WERI-Rb-1 (cell line): ENCODE measurements at places on chromosomes 7 and 10.

GRCh38 chr7:77570330-77571011 is 33.4 kb downstream of the PTPN12 start:
- no peak for DNase-seq

DNA sequence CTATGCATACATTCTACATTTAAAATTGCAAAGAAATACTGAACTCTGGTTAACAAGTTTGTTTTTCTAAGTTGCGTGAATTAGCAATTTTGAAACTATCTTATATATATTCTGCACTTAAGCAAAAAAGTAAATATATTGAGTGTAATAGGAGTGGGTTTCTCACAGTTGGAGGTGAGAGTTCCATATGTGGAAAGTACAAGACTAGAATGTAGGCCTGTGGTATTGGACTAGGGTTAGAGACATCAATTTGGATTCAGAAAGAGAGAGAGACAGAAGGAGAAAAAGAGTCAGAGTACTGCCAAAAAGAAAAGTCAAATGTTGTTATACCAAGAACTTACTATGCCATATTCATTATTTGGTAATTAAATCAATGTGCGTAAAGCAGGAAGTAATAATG is 47.3 kb upstream of the ITGB8 start:
- DNase-seq: no peak

DNA sequence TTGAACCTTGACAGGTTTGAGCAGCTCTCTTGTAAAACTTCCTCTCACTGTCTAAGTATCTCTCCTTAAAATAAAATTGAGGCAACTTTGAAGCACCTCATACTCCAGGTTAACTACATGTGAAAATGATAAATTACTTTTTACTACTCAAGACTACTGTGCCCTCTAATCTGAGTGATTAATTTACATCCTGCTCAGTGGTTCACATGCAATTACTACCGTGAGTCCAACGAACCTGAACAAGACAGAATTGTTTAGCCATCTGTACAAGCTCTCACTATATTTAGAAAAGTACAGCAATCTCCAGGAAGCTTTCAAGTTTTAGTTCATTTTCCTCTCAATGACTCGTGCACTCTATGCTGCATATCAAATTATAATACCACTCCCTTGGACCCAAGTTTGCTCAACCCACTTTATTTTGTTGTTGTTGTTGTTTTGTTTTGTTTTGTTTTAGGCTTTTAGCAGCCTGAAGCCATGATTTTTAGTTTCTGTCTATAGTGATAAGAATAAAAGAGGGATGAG is 21.2 kb downstream of the PDE1C start:
- DNase-seq: no peak

GRCh38 chr10:10094691-10095090 is 923.0 kb upstream of the CELF2 start:
- no peak for DNase-seq

DNA sequence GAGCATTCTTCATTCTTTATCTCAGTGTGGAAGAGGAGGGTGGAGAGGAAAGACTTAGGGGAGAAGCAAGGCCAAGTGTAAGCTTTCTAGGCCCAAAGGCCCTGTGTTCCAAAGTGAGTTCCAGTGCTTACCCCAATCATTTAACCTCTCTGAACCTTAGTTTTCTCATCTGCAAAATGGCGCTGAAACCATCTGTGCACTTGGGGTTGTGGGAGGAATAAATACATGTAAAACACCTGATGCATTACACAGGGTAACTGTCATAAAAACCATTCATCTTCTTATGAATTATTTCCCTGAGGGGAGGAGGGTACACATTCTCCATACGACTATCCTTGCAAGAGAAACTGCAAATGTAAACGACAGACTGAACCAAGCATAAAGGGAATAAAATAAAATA is 19.0 kb downstream of the PIK3AP1 start:
- DNase-seq: no peak

DNA sequence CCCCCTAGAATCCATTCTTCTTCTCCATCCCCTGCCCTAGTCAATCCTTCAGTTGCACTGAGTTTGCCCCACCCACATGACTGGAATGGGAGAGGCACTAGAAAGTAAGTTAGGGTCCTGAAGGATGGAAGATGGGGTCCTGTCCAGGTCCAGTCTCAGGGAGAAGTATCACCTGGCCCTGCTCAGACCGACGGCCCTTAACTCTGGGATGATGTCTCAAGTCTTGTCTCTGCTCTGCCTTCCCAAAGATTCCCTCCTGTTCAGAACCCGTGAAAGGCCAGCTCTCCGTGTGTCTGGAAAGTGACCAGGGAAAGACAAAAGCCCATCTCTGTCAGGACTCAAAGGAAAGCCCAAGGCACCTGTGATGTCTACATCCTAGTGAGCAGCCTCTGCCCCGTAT is 88.8 kb downstream of the OAT start:
- DNase-seq: no peak

- DNase-seq: no peak
These were observed 7.9 kb downstream of the LAT2 start for GRCh38 chr7:74217455-74218342.

DNA sequence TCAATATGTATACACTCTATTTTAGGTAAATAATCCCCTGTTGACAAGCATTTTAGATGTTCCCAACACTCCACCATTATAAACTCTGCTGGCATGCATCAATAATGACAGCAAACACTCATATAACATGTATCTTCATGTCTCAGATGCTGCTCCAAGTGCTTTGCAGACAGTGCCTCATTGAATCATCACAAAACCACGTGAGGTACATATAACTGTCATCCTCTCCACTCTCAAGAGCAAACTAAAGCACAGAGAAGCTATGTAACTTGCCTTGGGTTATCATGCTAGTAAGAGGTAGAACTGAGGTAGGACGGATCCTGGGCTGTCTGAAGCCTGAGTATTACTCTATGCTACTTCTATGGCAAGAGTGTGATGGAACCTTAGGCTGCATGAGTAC is 72.5 kb upstream of the GSDME start:
- DNase-seq: no peak

DNA sequence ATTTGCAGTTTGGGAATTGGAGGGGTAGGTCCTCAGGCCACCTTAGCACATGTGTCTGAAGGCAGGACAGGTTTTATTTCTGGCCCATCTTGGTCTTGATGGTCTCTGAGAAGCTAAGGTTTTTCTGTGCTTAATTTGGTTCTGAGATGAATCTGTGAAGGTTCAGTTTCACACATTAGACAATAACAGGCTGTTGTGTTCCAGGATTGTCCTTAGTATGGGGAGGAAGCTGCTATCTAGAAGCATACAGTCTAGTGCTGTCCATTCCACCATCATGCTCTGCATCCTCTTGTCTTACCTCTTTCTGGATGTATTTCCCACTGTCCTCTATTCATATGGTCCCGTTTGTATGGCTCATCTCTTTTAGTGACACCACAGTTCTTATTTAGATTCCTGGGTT is 7.1 kb downstream of the UBE2D1 start:
- no peak for DNase-seq

GRCh38 chr7:93147363-93147762 is 822 bp downstream of the SAMD9L start:
- DNase-seq: no peak

- DNase-seq: no peak
These were observed 200.1 kb upstream of the FOXP2 start for GRCh38 chr7:114214466-114214865.

DNA sequence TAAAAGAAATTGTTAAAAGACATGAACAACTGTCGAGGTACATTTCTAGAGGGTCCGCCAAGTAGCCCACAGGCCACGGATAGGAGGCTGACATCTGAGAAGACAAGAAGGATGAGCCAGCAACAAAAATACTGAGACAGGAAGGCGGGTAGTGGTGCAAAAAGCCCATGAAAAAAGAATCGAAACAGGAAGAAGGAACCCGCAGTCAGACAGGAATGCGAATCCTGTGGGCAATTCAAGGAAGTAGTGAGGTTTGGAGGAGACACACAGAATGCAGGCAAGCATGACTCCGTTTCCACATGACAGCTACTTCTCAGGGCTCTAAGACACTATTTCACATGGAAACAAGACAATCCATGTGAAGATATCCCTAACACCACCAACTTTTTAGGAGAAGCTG is 125.2 kb downstream of the DOCK4 start:
- DNase-seq: no peak

GRCh38 chr10:98924526-98924925 is 311.1 kb downstream of the HPSE2 start:
- no peak for DNase-seq

DNA sequence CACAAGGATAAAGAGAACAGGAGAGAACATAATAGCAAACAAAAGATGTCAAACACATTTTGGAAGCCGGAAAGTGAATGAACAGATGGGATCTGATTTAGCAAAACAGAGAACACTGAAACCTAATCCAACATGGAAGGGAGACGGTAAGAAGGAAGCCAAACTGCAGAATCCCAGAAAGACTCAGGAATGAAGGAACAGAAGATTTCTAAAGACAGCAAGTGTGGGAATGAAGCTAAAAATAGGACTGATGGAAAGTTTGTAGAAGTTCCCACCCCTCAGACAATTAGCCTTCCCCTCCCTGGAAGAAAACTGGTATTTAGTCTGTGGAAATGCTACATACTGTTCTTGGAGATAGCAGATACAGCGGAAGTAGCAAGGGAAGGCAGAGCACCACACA is 40.8 kb downstream of the SLC16A12 start:
- DNase-seq: no peak

DNA sequence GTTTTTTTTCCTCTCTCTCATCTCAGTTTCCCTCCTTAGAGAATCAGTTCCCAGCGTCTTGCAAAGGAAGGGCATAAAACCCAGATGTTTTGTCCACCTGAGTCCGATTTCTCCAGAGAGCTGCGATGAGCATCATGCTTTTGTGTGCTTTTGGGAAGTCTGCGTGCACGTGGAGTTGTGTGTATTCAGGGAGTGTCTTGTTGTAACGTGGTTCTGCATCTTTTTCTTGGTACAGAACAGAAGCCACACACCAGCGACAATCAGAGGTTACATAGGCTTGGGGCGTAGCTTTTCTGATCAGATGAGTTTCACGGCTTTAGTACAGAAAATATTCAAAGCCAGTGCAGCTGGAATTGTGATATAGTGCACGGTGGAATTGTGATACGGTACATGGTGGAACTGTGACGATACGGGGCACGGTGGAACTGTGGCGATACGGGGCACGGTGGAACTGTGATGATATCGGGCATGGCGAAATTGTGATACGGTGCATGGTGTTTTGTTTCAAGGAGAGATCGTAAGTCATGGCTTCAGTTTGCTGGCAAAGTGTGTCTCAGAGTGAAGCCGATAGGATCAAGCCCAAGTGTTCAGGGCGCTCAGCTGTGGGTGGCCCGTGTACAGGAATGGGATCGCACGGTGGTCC is 32.8 kb downstream of the FOXK1 start:
- DNase-seq: no peak

- DNase-seq: no peak
These were observed 723.5 kb upstream of the GALNT17 start for GRCh38 chr7:70408477-70408876.

GRCh38 chr10:94052866-94053791 is 59.4 kb downstream of the PLCE1 start:
- no peak for DNase-seq

DNA sequence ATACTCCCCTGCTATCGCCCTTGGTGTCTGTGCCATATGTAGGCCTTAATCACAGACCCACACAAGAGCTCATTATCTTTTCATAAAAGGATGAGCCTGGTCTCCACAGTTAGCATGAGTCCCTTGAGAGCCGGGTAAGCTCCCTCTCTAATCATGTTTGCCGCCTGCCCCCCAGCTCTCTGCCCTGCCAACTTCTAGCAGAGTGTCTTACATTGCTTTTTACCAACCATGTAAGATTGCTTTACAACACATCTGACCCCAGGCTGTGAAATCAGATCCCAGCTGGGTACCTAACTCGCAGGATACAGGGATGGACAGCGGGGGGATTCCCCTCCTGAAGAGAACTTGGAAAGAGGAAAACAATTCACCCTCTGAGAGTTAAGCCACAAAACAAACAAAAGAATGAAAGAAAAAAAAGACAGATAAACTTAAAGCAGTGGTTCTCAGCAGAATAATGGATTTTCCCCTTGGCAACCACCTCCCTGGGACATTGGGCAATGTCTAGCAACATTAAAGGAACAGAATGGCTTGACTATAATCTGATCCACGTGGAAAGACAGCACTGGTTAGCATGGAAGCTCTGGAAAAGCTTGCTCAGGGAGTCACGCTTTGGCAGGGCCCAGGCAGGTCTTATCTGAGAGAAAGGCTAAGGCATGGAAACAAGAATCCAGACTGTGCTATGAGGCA is 39.4 kb upstream of the ATOH7 start:
- DNase-seq: peak; percentile 75

- no peak for DNase-seq
These were observed 2.4 kb downstream of the GATA3 start for GRCh38 chr10:8056871-8057331.

GRCh38 chr10:63573068-63573697 is 52.0 kb downstream of the REEP3 start:
- no peak for DNase-seq

DNA sequence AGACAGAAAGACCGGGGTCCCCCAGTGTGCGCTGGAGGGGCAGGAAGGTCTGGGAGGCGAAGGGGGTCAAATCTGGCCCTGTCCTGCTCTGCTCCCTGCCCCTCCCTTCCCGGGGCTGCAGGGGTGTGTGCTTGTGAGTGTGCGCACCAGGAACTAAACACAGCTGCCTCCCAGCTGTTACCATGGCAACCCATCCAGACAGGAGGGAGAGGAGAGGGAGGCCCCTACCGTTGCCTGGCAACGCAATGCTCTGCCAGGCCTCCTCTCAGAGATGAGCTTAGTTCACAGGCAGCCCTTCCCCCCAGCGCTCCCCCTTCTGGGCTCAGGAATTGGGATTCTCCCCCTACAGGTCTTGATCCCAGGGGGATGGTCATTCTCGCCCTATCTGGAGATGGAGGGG is 6.1 kb downstream of the NYAP1 start:
- peak; percentile 94 for DNase-seq

DNA sequence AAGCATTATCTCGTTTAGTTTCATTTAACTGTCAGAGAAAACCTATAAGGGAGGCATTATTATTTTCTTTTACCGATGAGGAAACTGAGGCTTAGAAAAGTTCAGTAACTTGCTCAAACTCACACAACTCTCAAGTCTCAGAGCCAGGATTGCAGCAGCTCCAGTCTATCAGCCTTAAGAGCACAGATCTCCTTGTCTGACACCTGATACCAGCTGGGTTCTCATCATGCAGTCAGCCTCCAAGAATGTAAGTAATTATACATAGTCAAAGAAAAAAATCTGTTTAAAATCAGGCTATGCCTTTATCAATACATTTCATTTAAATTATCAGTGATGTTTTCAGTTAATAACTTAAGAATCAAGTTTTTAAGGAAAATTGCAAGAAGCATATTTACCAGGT is 236.6 kb upstream of the TCF7L2 start:
- DNase-seq: no peak

- no peak for DNase-seq
These were observed 92.4 kb downstream of the WDR11 start for GRCh38 chr10:120943542-120943941.

DNA sequence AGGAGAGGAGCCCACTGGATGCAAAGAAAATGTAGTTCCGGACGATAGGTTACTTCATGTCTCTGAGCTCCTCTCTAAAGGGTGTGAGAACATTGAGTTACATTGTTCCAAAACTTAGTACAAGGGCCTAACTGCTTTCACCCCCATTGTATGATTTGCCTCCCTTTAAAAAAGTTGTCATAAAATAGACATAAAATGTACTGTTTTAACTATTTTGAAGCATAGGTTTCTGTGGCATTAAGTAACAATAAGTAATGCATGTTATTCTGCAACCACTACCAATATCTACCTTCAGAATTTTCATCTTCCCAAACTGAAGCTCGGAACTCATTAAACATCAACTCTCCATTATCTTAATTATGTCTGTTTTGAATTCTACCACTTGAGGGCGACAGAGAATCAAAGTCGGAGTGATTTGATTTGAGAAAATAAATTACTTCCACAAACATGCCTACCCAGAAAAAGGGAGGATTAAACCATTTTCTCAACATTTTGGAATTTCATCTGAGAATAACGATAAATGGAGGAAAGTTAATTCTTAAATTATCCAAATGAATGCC is 2.7 kb downstream of the IGFBP1 start:
- DNase-seq: no peak
